HepG2 (cell line): ENCODE measurements at places on chromosomes 6 and 20.

- DNase-seq: no peak
Measured at GRCh38 chr6:5765141-5765760, 241.5 kb downstream of the NRN1 start.

GRCh38 chr20:46746956-46747526, 37.6 kb downstream of the SLC2A10 start:
- no peak for DNase-seq

GRCh38 chr20:51549474-51549873, 7.0 kb upstream of the NFATC2 start:
- no peak for DNase-seq

DNA sequence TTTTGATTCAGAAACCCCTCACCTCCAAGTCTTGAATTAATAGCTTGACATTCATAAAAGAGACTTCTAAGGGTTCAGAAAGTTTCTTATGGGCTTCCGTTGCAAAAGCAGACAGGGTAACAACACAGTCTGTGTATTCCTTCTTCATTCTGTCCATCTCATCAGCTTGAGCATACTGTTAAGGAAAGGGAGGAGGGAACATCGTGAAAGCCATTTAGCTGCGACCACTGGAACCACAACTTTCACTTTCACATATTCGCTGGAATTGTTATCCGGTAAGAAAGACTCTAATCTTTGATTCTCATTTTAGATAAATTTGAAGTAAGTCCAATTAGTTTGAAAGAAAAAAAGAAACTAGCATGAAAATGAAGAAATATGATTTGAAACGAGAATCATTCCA, 174.4 kb downstream of the SYNE1 start:
- DNase-seq: no peak

- DNase-seq: no peak
Measured at GRCh38 chr6:24915641-24916040, 20.1 kb downstream of the RIPOR2 start.

GRCh38 chr6:111589366-111589765, 16.3 kb downstream of the TRAF3IP2 start:
- DNase-seq: peak; percentile 44

DNA sequence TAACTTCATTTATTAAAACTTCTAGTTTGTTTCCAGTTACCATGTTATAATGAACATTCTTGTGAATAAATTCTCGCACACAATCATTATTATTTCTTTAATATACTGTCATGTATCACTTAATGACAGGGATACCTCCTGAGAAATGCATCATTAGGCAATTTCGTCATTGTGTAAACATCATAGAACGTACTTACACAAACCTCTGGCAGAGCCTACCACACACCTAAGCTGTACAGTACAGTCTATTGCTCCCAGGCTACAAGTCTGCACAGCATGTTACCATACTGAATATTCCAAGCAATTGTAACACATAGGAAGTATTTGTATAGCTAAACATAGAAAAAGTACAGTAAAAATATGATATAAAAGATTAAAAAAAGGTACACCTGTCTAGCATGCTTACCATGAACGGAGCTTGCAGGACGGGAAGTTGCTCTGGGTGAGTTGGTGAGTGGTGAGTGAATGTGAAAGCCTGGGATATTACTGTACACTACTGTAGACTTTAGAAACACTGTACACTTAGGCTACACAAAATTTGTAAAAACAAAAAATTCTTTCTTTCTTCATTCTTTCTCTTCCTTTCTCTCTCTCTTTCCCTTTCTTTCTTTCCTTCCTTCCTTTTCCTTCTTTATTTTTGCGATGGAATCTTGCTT, 268.2 kb upstream of the SOX4 start:
- DNase-seq: no peak

- no peak for DNase-seq
Measured at GRCh38 chr6:107564589-107564951, 74.7 kb downstream of the SOBP start.

DNA sequence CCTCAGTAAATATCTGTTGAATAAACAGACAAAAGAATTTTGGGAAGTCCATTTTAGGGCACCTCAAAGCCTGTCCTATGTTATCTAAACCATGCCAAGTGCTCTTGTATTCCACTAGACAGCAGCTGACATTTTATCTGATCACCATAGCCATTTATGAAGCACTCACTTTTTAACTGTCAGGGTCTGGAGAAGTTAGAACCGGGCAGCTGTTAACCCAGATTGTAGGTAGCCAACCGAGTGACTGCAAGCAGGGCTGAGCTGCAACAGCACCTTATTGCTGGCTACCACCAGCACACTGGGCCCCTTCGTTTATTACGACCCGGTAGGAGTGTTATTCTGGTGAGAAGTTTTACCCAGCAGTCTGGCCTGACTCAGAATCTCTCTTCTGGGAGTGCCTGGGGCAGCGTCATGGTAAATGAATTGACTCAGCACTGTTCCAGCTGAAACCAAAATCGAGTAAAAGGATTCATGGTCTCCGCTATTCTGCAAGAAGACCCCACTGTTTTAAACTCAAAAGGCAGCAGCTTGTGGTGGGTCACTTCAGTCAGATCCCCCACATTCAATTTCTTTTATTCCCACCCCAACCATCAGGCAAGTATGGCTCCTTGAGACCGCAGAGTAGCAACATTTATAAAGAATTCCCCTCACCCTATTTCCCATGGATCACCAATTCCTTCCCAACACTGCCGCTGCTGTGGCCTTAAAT, 1.7 kb downstream of the UBE2V1 start:
- DNase-seq: no peak

DNA sequence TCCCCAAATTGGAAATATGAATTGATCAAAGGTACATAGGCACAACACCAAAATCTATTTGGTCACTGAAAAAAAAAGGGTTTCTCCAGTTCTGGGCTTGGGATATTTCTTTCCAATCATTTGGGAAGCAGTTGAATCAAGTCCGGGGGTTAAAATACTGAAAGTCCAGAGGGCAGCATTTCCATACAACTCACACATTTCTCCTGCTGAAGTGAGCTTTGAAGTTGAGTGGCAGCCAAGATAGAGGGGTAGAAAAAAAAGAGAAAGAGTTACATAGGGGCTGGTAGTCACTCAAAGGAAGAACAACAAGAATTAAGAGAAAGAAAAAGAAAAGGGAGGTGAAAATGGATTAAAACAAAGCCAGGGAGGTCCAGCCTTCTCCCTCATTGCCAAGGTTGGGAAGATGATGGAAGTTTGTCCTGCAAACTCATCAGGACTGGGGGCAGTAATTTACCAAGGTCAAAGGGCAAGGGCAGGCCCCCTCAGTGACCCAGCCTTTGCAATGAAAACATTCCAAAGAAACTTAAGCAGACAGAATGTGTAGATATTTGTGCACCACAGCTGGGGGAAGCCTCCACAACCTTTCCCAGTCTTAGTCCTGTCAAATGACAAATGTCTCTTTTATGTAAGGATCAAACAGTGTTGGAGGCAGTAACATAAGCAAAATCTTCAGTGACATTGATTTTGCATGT, 525.3 kb upstream of the JARID2 start:
- DNase-seq: no peak

- no peak for DNase-seq
Measured at GRCh38 chr6:40523505-40524172, 63.5 kb downstream of the LRFN2 start.

- DNase-seq: no peak
Measured at GRCh38 chr6:144194293-144194810, 44.0 kb downstream of the STX11 start.

- no peak for DNase-seq
Measured at GRCh38 chr6:45433533-45434380, 56.0 kb upstream of the SUPT3H start.

GRCh38 chr20:62355878-62356588, 11.1 kb downstream of the LAMA5 start:
- peak; percentile 65 for DNase-seq

- no peak for DNase-seq
Measured at GRCh38 chr20:41782730-41783406, 164.7 kb upstream of the CHD6 start.

DNA sequence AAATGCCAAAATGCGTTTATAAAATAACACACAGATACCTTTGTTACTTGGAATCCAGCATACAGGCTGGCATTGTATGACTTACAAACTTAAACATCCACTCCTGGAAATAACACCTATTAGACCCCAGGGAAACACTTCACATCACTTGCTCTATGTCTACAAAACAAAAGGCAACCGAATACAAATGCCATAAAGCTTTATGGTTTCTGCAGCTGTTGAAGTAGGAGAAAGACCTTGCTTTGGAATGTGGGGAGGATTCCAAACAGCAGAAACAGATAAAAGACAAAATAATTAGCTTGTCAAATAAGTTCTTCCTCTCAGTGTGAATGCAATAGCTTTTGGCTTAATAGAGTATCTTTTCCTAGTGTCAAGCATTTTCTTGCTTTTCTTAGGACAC, 9.8 kb upstream of the AMD1 start:
- DNase-seq: peak; percentile 40

DNA sequence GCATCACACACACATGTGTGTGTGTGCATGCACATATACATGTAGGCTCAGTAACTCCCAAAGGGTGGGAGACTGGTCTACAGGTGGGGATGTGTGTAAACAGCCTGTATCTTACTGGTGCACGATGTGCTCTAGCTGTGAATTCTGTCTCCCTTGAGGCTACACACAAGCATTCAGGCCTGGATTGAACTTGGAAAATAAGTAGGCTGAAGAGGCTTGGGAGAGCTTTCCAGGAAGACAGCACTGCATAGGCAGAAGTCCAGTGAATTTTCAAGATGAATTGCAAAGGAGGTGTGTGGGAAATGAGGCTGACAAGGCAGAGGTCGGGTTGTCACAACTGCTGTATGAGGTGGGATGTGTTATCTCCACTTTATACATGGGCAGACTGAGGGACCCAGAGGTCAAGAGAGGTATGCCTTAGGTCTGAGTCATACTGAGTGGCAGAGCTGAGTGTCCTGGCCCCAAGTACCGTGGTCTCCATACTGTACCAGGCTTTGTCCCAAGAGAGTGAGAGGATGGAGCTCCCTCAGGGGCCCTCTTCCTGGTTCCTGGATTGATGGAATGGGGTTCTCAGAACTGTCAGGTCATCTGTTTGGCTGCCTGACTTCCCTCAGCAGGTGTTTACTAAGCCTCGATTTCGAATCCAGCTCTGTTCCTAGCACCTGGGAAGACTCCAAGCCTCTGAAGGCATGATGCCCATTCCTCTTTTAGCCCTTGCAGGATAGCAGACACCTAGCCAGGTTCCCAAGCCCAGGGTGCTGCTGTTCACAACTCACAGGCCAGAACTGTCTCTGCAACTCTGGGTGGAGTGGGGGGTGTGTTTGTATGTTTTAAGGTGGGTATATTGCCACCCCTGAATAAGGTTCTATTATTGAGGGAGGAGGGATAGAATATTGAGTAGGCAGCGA, 14.4 kb downstream of the SNPH start:
- DNase-seq: no peak

GRCh38 chr6:40799296-40800140, 212.4 kb upstream of the LRFN2 start:
- DNase-seq: no peak

GRCh38 chr6:108207013-108207412, 41.2 kb downstream of the NR2E1 start:
- DNase-seq: no peak

DNA sequence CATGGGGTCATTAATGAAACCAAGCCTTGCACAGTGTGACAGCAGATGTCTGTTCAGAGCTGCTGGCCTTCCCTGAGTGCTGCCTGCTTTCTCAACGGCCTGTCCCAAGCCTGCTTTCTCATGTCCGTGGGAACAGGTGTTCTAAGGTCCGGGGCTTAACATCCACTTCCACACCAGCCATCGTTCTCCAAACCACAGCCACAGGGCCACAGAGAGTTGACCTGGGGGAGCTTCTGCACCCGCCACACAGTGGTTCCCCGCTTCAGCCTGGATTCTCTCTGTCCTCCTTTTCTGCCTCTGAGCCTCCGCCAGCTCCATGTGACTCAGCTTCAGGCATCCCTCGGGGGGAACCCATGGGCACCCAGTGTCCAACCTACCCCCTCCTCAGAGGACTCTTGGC, 26.9 kb upstream of the PPP1R3G start:
- DNase-seq: no peak

DNA sequence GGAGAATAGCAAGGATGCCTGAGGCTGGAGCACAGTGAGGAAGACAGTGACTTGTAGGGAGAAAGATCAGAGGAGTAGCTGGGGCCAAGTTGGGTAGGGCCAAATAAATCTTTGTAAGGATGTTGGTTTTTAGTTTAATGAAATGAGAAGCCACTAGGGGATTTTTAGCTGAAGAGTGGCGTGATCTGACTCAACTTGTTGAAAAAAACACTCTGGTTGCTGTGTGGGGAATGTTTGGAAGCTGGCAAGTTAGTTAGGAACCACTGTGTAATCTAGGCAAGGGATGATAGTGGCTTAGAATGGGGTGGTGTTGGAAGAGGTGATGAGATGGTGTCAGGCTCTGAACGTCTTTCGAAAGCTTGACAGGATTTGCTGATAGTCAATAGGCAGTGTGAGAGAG, 176.1 kb upstream of the HDDC2 start:
- DNase-seq: no peak

DNA sequence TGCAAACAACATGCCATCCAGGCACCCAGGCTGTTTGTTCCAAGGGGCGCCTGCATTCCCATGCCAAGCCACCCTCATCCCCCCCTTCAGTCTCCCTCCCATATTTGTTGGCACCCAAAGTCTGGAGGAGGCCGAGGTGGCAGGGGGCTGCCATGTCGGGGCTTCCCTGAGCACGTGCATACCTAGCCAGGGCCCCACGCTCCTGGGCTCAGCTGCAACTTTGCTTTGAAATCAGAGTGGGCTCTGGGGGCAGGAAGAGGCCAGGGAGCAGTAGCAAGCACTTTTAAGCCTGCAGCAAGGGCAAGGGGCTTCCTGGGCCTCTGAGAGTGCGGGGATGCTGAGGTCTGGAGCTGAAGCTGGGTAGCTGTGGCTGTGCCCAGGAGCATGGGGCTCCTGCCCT, 655.9 kb upstream of the EYS start:
- DNase-seq: no peak

DNA sequence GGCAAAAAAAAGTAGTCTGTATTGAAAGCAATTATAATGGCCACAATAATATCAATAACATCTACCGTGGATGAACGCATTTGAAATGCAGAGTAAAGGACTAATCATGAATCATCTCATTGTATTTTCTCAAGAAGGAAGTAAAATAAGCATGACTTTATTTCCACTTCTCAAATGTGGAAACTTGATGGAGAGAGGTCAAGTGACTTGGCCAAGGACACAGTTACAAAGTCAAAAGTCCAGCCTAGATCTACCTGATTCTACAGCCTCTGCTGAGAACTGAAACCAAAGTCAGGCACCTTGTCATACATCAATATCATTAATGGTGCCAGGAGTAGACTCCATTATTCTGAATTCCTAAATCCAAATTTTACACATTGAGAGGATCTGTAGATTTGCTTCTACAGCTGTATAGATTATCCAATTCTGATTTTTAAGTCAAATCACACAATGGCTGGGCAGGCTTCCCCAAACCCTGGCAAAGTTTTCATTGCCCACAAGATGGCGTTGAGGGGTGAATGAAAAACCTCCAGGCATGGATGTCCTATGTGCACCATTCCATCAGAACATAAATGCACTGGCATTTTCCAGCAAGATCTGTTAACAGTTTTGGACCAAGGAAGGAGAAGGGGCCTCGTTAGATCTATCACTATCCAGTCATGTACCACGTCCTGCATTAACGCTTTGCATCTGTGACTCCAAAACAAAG, 423.1 kb downstream of the MAFB start:
- peak; percentile 35 for DNase-seq

GRCh38 chr6:82686719-82687118, 323.1 kb downstream of the TPBG start:
- no peak for DNase-seq
